Osteocyte (in vitro differentiated cells): ENCODE measurements at places on chromosomes 2 and 18. TPM values are rescaled to one million over a fixed set of nuclear protein-coding genes. Genes with fewer than 3 reads are reported as not detected.

Gene ITGB6
- total RNA-seq: 0.13 TPM in 2 replicates

Gene SERPINB5
- total RNA-seq: not detected in 2 replicates

Gene UGT1A8
- total RNA-seq: not detected in 2 replicates

DNA sequence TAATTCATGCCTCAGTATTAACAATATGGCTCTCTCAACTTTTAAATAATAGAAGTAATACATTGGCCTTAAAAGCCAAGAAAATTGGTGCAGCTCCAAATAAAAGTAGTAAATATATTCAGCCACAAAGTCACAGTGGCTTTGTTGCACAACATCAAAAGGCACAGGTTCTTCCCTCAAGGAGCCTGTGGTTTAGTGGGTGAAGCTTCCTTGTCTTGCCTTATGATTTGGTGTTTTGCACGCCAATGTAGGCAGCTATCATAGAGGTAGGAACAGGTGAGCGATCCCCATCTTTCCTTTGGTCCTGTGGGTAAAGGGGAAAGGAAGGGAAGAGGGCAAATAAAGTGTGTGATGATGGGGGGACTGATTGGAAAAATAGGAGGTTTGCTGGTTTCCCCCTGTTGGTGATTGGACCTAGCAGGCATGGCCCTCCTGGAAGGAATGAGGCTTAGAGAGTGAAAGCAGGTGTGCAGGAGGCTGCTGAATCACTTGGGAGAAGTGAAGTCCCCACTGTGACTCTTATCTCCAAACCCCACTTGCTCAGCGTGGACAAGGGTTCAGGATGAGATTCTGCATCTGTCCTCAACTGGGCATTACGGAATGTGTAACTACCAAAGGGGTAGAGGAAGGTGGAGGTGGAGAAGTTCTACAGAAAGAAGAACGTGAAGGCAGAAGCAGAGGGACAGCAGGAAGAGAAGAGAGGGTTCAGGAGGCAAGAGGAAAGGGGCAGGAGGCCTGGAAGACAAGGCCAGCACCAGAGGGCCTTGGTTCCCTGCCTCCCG, 20.1 kb upstream of the TNP1 start:
- H3K27me3 ChIP-seq: no peaks in the 10 kb centered on the region
- no peak overlapping the region for H3K4me3 ChIP-seq
- H3K4me1 ChIP-seq: peaks cover 7% of the 10 kb centered on the region
- no peak overlapping the region for H3K27ac ChIP-seq
- DNase-seq: no peak

Gene FOXI3
- total RNA-seq: not detected in 2 replicates

Gene MFSD2B
- not detected in 2 replicates for total RNA-seq
